Tongue (tissue), 3 donors: ENCODE measurements at places on chromosomes 7 and 10.

- DNase-seq, result no peak
Observed at GRCh38 chr10:32000937-32001336, 55.3 kb downstream of the KIF5B start.

- peak; percentile 80 for DNase-seq
Observed at GRCh38 chr7:73606801-73607691, 17.3 kb downstream of the MLXIPL start.

DNA sequence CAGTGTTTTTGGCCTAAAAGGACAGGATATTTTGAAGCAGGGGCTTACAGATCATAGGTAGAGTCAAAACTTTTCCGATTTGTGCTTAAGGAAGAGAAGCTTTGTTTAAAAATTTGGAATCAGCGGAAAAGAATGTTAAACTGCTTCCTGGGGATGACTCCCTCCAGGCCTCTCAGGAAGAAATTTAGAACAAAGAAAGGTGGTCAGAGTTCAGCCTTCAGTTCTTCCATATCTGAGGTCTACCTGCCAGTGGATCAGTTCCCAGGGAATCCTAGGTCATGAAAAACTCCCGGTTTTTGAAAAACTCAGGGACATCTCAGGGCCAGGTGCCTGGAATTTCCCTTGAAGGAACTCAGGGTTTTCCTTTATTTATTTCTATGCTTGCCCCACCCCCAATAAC lies 100.3 kb downstream of the MCU start:
- no peak for DNase-seq

GRCh38 chr10:114087655-114088054 lies 44.0 kb downstream of the ADRB1 start:
- DNase-seq, result no peak

GRCh38 chr10:118017850-118018249 lies 28.9 kb downstream of the RAB11FIP2 start:
- no peak for DNase-seq

GRCh38 chr7:137408126-137408525 lies 64.6 kb upstream of the PTN start:
- no peak for DNase-seq

DNA sequence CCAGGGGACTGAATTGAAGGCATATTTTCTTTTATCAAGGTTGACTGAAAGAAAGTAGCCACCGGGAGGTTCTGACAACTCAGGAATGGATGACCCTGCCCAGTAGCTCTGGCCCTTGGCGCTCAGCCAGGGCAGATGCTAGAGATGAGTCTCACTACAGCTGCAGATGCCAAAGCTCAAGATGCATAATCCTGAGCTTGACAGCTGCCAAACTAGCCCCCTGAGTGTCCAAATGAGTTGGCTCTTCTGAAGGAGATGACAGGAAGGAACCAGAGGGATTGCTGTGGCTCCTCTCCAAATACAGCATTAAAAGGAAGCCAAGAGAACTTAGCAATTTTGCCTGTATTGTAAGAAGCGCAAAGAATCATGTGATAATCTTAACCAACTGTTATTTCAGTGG lies 78.4 kb downstream of the NXPH1 start:
- DNase-seq, result peak; percentile 93

GRCh38 chr7:94228223-94228622 lies 166.5 kb upstream of the COL1A2 start:
- no peak for DNase-seq

- DNase-seq, result no peak
Observed at GRCh38 chr7:107922886-107923285, 31.9 kb downstream of the DLD start.

DNA sequence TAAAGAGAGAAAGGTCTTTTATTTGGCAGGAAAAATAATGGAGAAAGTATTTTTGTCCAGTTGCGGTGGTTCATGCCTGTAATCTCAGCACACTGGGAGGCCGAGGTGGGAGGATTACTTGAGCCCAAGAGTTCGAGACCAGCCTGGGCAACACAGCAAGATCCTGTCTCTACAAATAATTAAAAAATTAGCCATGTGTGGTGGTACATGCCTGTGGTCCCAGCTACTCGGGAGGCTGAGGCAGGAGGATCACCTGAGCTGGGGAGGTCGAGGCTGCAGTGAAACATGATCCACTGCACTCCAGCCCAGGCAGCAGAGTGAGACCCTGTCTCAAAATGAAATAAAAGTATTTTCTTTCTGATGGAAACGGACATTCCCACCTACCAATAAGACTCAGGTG lies 77.8 kb upstream of the MKRN1 start:
- no peak for DNase-seq
